ENCODE measurements at places on chromosomes 11 and 22.

DNA sequence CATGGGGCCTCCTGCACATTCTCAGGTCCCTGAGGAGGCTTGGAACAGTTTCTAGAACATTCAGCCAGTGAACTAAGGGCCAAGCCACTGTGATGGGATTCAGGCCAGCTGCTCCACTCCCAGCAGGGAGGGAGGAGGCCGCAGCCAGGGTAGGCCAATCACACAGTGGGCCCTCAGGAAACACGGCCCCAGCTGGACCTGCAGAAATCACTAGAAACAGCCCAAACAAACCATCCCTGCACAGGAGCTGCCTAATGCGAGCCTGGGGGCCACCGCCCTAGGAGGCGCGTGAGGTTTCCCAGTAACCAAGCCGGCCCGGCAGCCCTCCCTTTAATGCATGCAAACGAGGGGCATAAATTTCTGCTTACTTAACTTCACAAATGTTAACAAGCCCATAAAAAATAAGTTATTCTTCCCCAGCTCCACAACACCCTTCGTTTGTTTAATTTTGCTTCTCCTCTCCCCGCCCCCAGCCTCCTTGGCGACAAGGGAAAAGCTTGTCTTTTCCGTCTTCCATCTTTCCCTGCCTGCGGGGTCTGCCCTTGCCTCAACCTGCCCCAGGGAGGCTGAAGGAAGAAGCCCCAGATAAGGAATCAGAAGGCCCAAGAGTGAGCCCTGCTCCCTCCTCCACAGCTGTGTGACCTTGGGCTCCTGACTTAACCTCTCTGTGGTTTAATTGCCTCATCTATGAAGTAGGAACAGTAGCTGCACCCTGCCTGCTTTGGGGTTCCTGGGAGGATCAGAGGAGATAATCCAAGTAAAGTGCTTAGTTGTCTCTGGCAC, 25.7 kb downstream of the ELFN2 start:
- no peak for DNase-seq

- no peak for DNase-seq
Measured at GRCh38 chr11:97742717-97743116, 1278.0 kb upstream of the CNTN5 start.

DNA sequence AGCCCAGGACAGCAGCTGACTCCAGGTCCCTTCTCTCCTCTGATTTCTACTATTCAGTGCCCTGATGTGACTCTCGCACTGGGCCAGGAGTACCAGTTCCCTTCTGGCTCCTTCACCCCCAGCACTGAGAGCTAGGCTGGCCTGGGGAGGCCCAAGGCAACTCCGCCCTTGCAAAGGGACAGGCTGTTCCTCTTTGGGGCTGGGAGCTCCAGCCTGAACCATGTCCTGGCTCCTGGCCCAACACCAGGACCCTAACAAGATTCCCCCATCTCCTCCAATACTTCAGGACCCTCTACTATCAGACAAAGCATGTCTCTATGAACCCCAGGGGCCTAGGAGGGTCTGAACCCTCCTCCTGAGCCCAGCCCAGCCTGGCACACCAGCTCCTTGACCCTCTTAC, 12.5 kb downstream of the CREB3L1 start:
- DNase-seq: no peak

DNA sequence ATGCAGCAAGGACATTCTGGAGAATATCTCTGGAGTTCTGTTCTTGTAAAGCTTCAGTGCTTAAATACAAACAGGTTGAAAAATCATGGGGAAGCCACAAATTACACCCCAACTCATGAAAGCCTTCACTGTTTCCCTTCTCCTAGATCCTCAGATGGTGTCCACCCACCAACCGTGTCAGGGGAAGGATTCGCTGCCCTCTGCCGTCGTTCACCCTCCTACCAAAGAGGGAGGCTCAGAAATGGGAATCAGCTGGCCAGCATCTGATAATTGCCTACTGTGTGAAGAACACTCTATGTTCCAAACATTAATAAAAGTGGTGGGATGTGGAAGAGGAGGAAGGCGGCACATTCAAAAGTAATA, 7.4 kb upstream of the HEPACAM start:
- DNase-seq: no peak

- peak; percentile 91 for DNase-seq
Measured at GRCh38 chr22:37242395-37242918, 1.6 kb downstream of the RAC2 start.

GRCh38 chr22:47200273-47201051, 438.0 kb downstream of the TBC1D22A start:
- no peak for DNase-seq

- DNase-seq: no peak
Measured at GRCh38 chr11:134471716-134472455, 59.8 kb upstream of the B3GAT1 start.

- no peak for DNase-seq
Measured at GRCh38 chr11:128512474-128512996, 74.8 kb downstream of the ETS1 start.

DNA sequence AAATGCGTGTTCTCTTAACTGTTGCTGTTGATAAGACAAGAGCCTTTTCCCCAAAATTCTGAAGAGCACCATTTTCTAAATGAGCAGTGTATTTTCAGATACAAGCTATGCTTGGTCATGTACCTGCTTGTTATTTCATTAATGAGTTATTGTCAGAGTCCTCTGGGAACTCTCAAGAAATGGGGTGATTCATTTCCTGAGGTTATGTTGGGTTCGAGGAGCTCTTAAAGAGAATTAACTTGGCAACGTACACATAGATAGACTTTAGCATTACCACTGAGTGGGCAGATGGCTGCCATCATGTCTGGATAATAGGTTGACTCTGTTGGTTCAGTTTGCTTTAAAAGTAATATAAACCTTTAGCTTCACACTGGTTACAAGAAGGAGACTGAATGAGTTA, 87.9 kb upstream of the SORL1-AS1 start:
- no peak for DNase-seq

GRCh38 chr11:19774817-19775580, 62.4 kb downstream of the NAV2 start:
- no peak for DNase-seq

GRCh38 chr11:65774525-65775306, 6.1 kb downstream of the AP5B1 start:
- DNase-seq: no peak

DNA sequence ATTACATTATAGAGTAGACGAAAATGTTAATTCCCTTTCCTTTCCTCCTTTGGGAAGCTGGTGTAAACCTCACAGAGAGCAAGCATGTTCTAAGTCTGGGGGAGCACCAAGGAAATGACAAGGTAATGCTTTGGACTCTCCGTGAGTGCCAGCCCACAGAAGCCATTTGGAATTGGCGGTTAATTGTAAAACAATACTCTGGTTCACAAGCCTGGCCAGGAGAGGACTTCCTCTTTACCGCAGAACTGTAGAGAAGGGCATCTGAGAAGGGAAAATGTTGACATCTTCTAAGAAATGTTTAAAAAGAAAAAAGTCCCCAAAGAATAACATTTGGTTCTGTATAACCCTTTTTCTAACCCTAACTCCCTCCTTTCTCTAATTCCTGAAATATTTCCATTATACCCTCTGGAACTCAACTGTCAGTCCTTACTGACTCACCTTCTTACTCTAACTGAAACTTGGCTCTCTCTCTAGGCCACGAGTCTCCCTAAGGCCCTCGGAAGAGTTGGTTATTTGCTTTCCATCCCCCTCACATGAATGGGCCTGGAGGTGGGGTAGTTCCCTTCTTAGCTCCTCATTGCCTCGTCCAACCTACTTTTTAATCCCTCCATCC, 379.8 kb downstream of the SOX6 start:
- no peak for DNase-seq

DNA sequence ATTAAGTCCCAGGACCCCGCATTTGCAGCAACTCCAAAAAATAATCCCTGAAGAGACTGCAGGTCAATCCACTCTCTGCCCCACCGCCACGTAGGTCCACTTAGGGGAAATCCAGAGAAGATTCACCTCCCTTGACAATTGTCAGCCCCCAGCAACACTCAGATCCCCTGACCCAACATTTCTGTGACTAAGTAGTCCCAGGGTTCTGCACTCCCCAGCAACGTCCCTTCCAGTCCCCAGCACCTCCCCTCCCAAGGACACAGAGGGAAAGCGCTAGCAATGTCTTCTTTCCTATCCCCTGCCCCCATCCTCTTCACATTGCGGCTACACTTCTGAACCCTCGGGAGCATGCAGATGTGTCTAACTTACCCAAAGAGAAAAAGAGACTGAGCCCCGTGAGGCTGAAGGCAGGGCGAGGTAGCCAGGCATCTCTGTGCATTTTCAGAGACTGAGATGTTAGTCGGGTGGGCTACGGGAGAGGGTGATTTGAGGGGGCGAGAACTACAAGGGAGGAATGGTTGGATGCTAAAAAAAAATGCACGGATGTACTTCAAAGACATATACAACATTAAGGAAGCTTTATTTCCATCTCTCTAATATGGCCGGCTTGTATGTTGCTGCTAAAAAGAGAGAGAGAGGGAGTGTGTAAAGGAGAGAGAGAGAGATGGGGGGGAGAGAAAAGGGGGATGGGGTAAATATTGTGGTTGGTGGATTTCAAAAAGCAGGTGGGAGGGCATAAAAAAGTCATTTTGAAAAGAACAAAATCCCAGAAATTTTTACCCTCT, at the start of gene SCN2B:
TSS of gene SCN2B (minus strand) at position 647 of the 785 bp plus-strand sequence. CDS start at position 439, 208 bp downstream.
- no peak for DNase-seq

DNA sequence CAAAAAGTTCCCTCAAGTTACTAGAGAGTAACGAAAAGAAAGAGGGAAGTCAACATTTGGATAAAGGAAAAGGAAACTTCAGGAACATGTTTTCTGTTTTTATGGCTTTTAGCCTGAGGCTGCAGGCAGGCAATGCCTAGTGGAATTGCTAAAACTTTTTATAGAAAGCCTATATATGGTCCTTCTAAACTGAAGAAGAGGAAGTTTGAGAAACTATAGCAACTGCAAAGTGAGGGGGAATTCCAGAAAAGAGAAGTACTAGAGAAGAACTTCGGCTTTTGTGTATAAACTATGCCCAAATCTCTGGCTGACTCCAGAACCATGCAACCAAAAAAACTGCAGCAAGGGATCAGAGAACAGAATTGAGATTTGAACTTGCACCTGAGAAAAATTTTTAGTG, 74.3 kb upstream of the ARHGAP42 start:
- no peak for DNase-seq

- no peak for DNase-seq
Measured at GRCh38 chr11:1946812-1947484, at the start of gene MRPL23. TSS of gene MRPL23 (plus strand) at chr11:1947332. CDS start at chr11:1947363, 31 bp downstream.

GRCh38 chr11:110907629-110908028, 195.4 kb upstream of the ARHGAP20 start:
- no peak for DNase-seq

DNA sequence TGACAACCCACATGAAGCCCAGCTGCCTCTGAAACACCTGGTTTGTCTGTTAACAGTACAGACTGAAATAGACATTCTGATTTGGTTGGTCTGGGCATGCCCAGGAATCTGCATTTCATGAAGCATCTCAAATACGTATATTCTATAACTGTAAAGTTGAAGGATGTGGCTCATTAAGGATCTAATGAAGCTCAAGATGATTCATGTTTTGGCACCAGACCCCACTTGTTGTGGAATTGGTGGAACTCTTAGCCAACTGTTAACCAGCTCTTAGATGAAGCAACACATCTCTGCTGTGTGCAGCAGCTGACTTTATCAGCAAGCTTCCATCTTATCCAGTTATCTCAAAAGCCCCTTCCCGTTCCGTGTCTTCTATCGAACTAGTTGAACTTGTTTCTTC, 232.2 kb downstream of the INSC start:
- DNase-seq: no peak

- DNase-seq: no peak
Measured at GRCh38 chr11:85902353-85902752, 47.2 kb downstream of the CCDC83 start.

GRCh38 chr11:35412285-35412684, 7.1 kb downstream of the SLC1A2 start:
- DNase-seq: no peak

DNA sequence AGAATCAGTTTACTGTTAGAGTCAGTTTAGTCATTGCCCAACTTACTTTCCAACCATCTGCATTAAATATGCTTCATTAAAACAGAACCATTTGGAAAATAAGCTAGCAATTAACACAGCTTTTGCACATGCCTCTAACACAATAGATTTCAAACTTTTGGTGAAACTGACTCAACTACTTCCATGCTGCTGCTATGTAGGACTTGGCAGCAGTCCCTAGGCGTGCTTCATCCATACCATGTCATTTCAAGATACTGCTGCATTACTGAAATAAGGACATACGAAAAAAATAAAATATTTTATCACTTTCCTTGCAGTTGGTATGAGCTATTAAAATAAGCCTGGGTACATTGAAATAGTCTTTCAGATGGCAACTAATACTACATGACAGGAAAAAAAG, 65.5 kb upstream of the SOX6 start:
- no peak for DNase-seq

All from stimulated activated CD8-positive, alpha-beta memory T cell treated with anti-CD3 and anti-CD28 coated beads, Interleukin-7, amount 100 ng/mL, for 4 hours (primary cell).